ENCODE measurements at places on chromosomes 11 and 22.
A peak's percentile ranks its signal among the peaks of the same experiment; 100 is the strongest.

DNA sequence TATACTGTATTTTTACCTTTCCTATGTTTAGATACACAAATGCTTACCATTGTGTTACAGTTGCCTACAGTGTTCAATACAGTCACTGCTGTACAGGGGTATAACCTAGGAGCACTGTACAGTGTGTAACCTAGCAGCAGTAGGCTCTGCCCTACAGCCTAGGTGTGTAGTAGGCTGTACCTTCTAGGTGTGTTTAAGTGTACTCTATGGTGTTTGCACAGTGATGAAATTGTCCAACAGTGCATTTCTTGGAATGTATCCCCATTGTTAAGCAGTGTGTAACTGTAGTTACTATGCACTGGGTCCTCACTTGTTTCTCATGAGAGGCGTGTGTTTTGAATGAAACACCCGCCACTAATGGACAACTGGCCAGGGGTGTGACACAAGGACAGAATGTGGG, 269.0 kb downstream of the OPCML start:
- no peak for DNase-seq

DNA sequence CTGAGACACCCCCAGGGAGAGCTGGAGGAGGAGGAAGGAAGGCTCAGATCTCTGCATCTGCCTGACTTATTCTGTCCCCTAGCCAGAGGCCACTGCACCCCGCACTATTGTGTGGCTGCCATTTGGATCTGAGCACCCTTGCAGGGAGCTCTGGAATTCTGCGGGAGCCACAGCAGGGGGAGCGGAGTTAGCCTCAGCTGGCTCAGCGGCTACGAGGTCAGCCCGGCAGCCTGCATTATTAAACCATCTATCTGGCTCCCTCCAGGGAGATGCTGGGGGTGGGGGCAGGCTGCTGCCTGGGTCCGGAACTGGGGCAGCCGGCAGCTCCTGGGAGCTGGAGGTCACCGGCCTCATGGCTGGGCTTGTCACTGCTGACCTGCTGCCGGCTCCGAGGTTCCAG, 6.5 kb upstream of the ELFN2 start:
- DNase-seq, result no peak

- no peak for DNase-seq
Observed at GRCh38 chr11:104899226-104899625, 966 bp upstream of the CASP12 start.

DNA sequence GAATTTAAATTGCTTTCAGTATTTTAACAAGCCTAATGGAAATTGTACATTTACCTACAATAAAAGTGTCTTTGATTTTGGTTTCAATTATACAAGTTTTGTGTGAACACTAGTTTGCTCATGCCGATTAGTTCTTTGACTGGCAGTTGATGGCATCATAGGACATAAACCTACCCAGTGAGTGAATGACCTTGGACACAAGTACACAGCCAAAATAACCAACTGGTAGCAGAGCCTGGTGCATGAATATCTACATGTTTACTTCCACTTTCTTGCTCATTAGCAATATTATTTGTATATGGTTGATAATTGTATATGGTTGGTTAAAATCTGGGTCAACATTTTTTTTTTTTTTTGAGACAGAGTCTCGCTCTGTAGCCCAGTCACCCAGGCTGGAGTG, 37.8 kb downstream of the STIM1 start:
- no peak for DNase-seq

- peak; percentile 87 for DNase-seq
Observed at GRCh38 chr11:6353367-6353987, 33.2 kb upstream of the CAVIN3 start.

- DNase-seq, result peak; percentile 37
Observed at GRCh38 chr11:6333095-6333494, 12.8 kb upstream of the CAVIN3 start.

DNA sequence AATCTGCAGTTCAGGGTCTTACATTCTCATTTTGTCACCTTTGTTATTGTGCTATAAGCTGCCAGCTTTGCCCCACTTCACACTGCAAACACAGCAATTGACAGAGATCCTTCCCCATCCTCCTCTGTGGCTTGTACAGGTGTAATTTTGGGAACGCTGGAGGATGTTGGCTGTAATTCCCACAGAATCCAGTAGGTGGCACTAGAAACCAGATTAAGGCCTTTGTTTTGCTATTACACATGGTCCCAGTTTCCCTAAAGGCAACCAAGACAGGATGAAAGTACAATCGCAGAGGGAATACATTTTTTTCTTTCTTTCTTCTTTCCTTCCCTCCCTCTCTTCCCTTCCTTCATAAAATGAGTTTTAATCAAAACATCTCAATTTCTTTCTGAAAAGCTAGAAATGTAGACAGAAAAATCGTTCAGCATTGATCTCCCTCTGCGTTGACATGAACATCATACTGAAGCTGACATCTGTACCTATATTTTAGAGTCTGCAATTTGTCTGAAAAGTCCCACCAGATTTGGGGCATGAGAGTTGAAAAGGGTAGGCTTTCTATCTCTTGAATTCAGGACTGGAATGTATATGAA, 21.3 kb upstream of the NELL1 start:
- DNase-seq, result peak; percentile 46

DNA sequence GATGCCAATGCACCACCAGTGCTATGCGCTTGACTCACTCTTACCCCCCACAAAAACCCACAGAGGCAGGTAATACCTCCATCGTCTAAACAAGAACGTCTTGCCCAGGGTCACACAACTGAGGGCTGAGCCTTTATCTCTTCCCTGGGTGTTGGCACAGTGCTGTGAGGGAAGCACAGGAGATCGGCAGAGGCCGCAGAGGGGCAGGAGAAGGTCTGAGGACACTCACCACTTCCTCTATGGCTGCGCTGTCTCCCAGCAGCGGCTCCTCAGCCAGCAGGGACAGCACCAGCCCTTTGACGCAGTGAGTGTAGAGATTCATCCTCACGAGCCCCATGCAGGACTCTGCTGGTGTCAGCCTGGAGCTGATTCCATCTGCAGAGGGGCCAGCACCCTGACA, 19.9 kb downstream of the HPS4 start:
- DNase-seq, result no peak

Measured in NCI-H2029 (cell line).